ENCODE measurements at places on chromosomes 5 and 9. TPM values are rescaled to one million over a fixed set of nuclear protein-coding genes. Genes with fewer than 3 reads are reported as not detected.
A peak's percentile ranks its signal among the peaks of the same experiment; 100 is the strongest.

- no peaks in the 10 kb centered on the region for H3K4me1 ChIP-seq
- no peak overlapping the region for H3K4me3 ChIP-seq
- no peaks in the 10 kb centered on the region for H3K27me3 ChIP-seq
- DNase-seq = no peak
Measured at GRCh38 chr9:19998153-19998552, 209.3 kb upstream of the SLC24A2 start.

GRCh38 chr5:164341056-164341619 is 835.7 kb downstream of the MAT2B start:
- no peaks in the 10 kb centered on the region for H3K27me3 ChIP-seq
- H3K4me1 ChIP-seq = no peaks in the 10 kb centered on the region
- no peaks in the 10 kb centered on the region for H3K36me3 ChIP-seq

DNA sequence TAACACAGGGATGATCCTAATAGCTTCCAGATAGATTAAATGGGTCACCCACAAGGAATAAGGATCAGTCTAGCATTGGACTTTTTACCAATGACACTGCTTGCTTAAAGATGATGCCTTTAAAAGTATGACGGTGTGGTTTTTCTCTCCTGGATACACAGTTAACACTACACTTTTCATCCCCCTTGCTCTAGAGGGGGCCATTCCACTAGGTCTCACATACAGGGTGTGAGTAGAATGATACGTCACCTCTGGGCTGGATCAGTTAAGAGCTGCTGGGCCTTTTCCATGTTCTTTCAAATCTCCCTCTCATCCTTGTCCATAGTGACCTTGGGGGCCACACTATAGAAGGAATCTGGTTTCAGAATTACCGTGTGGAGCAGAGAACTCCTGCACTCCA is 140.6 kb downstream of the FSTL4 start:
- H3K27me3 ChIP-seq = peaks cover 4% of the 10 kb centered on the region
- no peaks in the 10 kb centered on the region for H3K36me3 ChIP-seq
- no peak for DNase-seq
- no peak overlapping the region for H3K4me3 ChIP-seq

- no peaks in the 10 kb centered on the region for H3K4me1 ChIP-seq
- H3K4me3 ChIP-seq = no peak overlapping the region
- DNase-seq = no peak
- no peaks in the 10 kb centered on the region for H3K36me3 ChIP-seq
Measured at GRCh38 chr5:75839547-75839946, 122.3 kb upstream of the POC5 start.

DNA sequence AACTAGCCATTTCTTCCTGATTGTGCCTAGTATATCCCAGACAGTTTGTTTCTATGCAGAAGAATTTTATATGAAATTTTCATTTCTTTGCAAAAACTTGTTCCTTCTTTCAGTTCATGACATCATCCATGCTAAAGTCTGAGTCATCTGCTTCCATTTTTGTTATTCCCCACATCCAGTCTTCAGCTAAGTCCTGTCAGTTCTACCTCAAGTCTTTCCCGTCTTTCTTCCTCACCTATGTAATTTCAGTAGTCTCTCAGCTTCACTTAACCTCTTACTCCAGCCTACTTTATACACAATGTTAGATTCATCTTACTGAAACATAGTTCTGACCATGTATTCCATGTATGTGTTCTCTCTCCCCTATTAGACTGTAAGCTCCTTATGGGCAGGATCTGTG is 39.1 kb downstream of the G3BP1 start:
- no peaks in the 10 kb centered on the region for H3K27me3 ChIP-seq
- no peak for DNase-seq
- H3K36me3 ChIP-seq = peaks cover 20% of the 10 kb centered on the region
- no peak overlapping the region for H3K27ac ChIP-seq
- H3K4me3 ChIP-seq = no peak overlapping the region
- no peaks in the 10 kb centered on the region for H3K4me1 ChIP-seq

GRCh38 chr9:83061036-83061435 is 1.9 kb downstream of the RASEF start:
- no peaks in the 10 kb centered on the region for H3K36me3 ChIP-seq
- H3K4me1 ChIP-seq = peaks cover 17% of the 10 kb centered on the region
- DNase-seq = no peak
- no peak overlapping the region for H3K4me3 ChIP-seq
- H3K27ac ChIP-seq = no peak overlapping the region
- peaks cover 48% of the 10 kb centered on the region for H3K27me3 ChIP-seq

DNA sequence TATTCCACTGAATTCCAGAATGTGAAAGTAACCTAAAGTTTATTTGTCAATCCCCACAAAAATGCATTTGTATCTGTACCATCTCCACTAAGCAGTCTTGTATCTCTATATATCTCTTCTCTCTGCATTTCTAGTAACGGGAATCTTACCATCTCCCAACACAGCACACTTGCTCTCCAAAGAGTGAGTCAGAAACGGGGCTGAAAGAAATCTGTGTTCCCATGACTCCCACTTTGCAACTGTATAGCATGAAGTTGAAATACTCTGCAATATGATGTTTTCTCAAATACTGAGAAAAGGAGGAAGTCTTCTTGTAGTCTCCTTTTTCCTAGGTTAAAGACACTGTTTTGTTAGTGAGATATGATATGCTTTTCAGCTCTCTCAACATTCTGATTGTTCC is 848.8 kb upstream of the ACO1 start:
- no peaks in the 10 kb centered on the region for H3K27me3 ChIP-seq
- H3K36me3 ChIP-seq = no peaks in the 10 kb centered on the region
- DNase-seq = no peak
- H3K4me3 ChIP-seq = no peak overlapping the region
- no peak overlapping the region for H3K27ac ChIP-seq
- H3K4me1 ChIP-seq = no peaks in the 10 kb centered on the region

DNA sequence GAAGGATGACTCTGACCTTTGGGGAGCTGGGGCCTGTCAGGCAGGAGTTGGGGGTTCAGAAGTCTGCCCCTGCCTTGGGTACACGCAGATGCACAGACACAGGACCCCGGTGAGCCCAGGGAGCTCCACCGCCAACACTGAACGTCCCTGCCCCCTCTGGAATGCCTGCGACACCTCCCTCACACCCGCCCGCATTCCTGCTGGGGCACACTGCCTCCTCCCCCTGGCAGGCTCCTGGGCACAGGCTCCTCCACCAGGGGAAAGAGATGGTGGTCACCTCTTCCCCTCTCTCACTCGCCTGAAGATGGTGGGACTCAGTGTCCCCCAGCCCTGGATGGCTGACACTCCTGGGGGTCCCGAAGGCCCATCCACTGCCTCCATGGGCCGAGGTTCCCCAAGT is 12.0 kb downstream of the CRB2 start:
- H3K27ac ChIP-seq = no peak overlapping the region
- H3K4me3 ChIP-seq = no peak overlapping the region
- DNase-seq = no peak
- peaks cover 4% of the 10 kb centered on the region for H3K4me1 ChIP-seq

- peaks cover 3% of the 10 kb centered on the region for H3K4me1 ChIP-seq
- DNase-seq = no peak
- H3K27ac ChIP-seq = no peak overlapping the region
- H3K27me3 ChIP-seq = no peaks in the 10 kb centered on the region
Measured at GRCh38 chr5:43773478-43773844, 170.5 kb downstream of the NNT start.

DNA sequence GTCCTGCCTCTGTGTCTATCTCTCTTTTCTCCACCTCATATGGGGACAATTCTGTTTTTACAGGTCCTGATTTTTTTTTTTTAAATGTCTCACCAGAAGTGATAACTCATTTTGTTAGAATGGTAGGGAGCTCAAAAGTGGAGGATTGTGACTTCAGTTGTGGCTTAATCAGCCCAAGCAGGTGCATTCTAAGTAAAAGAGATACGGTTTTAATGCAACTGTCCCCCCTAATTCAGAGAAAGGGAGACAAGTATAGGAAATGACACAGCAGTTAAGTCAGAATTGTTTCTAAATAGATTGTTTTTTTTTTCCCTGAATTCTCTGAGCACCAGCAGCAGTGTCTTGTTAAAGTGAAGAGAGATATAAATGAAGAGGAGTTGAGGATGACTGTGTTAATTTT is 24.5 kb downstream of the MAST4 start:
- H3K36me3 ChIP-seq = no peaks in the 10 kb centered on the region
- no peak overlapping the region for H3K4me3 ChIP-seq
- no peak for DNase-seq
- no peaks in the 10 kb centered on the region for H3K27me3 ChIP-seq
- H3K4me1 ChIP-seq = no peaks in the 10 kb centered on the region

DNA sequence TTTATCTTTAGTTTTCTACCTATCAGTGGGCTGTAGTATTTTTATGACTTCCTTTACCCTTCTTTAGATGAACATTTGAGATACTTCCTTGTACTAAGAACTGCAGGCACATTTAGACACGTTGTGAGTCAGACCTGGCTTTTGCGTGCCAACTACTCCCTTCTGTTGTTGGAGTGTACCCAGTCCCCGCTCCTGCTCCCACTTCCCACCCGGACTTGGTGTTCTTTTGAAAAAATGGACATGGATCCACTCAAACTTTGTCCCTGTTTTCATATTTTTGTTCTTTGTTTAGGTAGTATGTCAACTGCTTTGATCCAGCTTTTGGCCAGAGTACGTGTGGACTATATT is 60.7 kb downstream of the PARP8 start:
- H3K27ac ChIP-seq = no peak overlapping the region
- no peaks in the 10 kb centered on the region for H3K27me3 ChIP-seq
- no peak for DNase-seq
- no peak overlapping the region for H3K4me3 ChIP-seq

- peak overlapping the region; percentile 71 for H3K4me3 ChIP-seq
- H3K27me3 ChIP-seq = no peaks in the 10 kb centered on the region
- peaks cover 55% of the 10 kb centered on the region for H3K4me1 ChIP-seq
- DNase-seq = no peak
- H3K36me3 ChIP-seq = no peaks in the 10 kb centered on the region
Measured at GRCh38 chr5:139295346-139296057, 2.0 kb downstream of the MATR3 start.

- no peaks in the 10 kb centered on the region for H3K27me3 ChIP-seq
- H3K27ac ChIP-seq = no peak overlapping the region
- no peak for DNase-seq
- no peaks in the 10 kb centered on the region for H3K36me3 ChIP-seq
Measured at GRCh38 chr9:72980183-72980582, 27.3 kb upstream of the ALDH1A1 start.

- H3K27ac ChIP-seq = no peak overlapping the region
- no peaks in the 10 kb centered on the region for H3K36me3 ChIP-seq
- H3K27me3 ChIP-seq = no peaks in the 10 kb centered on the region
- no peak for DNase-seq
Measured at GRCh38 chr9:114757984-114758383, 47.9 kb downstream of the TNFSF15 start.

GRCh38 chr5:95283761-95284571 is 928 bp downstream of the MCTP1 start:
- H3K4me1 ChIP-seq = peaks cover 27% of the 10 kb centered on the region
- no peaks in the 10 kb centered on the region for H3K36me3 ChIP-seq
- peaks cover 37% of the 10 kb centered on the region for H3K27me3 ChIP-seq
- H3K4me3 ChIP-seq = peak overlapping the region; percentile 46
- peak; percentile 85 for DNase-seq
- no peak overlapping the region for H3K27ac ChIP-seq

GRCh38 chr9:105403552-105404248 is 44.1 kb upstream of the FSD1L start:
- H3K27ac ChIP-seq = no peak overlapping the region
- peaks cover 30% of the 10 kb centered on the region for H3K4me1 ChIP-seq
- DNase-seq = no peak
- H3K27me3 ChIP-seq = no peaks in the 10 kb centered on the region
- no peak overlapping the region for H3K4me3 ChIP-seq

GRCh38 chr9:7402334-7403027 is 397.1 kb downstream of the DMAC1 start:
- no peaks in the 10 kb centered on the region for H3K36me3 ChIP-seq
- no peaks in the 10 kb centered on the region for H3K27me3 ChIP-seq
- H3K4me1 ChIP-seq = no peaks in the 10 kb centered on the region

- H3K4me1 ChIP-seq = no peaks in the 10 kb centered on the region
Measured at GRCh38 chr5:2186472-2187015, 303.8 kb upstream of the IRX4 start.

DNA sequence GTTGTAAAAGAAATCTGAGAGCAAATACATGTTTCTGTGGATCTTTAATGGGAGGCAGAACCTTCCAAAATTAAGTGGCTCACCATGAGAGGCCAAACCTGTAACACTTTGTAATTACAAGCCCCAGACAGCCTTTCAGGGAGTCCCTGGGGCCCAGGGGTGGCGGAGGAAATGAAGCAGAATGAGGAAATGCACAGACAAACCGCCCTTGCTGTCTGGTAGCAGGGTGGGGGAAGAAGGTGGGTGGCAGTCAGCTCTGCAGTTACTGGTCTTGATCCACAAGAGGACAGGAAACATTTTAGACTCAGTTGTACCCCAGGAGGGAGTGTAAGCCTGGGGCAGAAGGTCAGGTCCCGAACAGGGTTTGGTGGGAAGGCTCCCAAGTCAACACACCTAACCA is 6.5 kb downstream of the ARL14EPL start:
- DNase-seq = peak; percentile 85
- H3K27ac ChIP-seq = no peak overlapping the region
- no peaks in the 10 kb centered on the region for H3K36me3 ChIP-seq
- H3K4me3 ChIP-seq = no peak overlapping the region
- no peaks in the 10 kb centered on the region for H3K27me3 ChIP-seq
- H3K4me1 ChIP-seq = no peaks in the 10 kb centered on the region

GRCh38 chr9:84466580-84467285 is 126.2 kb upstream of the SLC28A3 start:
- no peak for DNase-seq
- no peaks in the 10 kb centered on the region for H3K36me3 ChIP-seq
- H3K4me1 ChIP-seq = no peaks in the 10 kb centered on the region
- no peak overlapping the region for H3K27ac ChIP-seq

Gene LAMC3
- 20.5 TPM for polyA plus RNA-seq

Gene C5orf58
- not detected for polyA plus RNA-seq

Gene PDE6A
- polyA plus RNA-seq = not detected

Gene OR1N1
- not detected for polyA plus RNA-seq

Gene EIF4E1B
- not detected for polyA plus RNA-seq

Gene ADCY2
- polyA plus RNA-seq = 0.02 TPM

Gene CCDC183
- polyA plus RNA-seq = 1.2 TPM

Gene TOMM5
- 155 TPM for polyA plus RNA-seq

Gene LCN10
- polyA plus RNA-seq = 41.3 TPM

Gene OR2V2
- polyA plus RNA-seq = not detected

Gene GAPT
- 56.0 TPM for polyA plus RNA-seq

Gene GARIN3
- not detected for polyA plus RNA-seq

Gene COL23A1
- 3.1 TPM for polyA plus RNA-seq

Gene ADGRD2
- polyA plus RNA-seq = not detected
